ENCODE measurements at places on chromosomes 3 and 15.

DNA sequence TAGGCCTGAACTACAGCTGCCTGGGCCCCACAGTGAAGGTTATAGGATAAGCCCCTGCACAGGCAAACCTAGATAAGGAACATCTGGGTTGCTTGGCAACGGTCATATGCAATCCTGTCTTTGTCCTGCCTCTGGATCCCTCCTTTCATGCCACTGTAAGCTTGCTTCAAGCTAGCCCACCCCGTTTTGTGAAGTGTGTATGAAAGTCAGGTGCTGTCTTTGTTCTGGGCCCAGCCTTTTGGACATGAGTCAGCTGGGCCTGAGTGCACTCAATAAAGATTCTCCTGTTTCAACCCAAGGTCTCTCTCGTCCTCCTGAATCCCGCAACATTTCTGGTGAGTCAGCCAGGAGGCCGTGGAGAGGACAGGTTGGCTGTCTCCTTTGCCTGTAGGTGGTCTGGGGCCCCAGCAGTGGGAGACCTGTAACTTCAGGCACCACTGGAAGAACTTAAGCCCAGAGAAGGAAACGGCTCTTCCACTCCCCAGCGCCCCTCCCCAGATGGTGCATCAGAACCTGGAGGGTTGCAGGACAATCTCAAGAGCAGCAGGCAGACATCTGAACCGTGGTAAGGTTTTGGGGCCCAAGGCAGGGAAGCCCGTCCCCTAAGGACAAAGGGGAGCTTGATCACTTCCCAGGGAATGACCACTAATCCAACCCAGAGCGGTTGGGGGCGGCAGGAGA is 8.3 kb upstream of the SLC9C1 start:
- no peak for DNase-seq

DNA sequence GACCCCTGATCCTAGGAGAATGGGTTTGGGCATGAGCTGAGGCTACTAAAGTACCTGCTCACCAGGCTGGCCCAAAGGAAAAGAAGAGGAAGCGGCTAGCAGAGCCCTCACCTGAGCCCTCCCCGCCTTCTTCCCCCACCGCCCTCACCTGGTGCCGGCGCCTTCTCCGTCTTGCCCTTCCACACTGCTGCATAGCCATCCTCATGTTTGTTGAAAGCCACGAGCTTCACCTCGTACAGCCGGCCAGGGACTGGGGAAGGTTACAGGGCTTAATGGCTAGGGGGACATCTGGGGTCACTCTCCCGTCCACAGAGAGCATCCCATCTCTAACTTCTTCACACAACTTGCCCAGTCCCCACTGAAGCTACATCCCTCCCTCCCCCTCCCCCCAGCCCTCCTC is 13.9 kb upstream of the IGDCC3 start:
- no peak for DNase-seq

- no peak for DNase-seq
Measured at GRCh38 chr3:194105292-194105691, 30.7 kb upstream of the HES1 start.

DNA sequence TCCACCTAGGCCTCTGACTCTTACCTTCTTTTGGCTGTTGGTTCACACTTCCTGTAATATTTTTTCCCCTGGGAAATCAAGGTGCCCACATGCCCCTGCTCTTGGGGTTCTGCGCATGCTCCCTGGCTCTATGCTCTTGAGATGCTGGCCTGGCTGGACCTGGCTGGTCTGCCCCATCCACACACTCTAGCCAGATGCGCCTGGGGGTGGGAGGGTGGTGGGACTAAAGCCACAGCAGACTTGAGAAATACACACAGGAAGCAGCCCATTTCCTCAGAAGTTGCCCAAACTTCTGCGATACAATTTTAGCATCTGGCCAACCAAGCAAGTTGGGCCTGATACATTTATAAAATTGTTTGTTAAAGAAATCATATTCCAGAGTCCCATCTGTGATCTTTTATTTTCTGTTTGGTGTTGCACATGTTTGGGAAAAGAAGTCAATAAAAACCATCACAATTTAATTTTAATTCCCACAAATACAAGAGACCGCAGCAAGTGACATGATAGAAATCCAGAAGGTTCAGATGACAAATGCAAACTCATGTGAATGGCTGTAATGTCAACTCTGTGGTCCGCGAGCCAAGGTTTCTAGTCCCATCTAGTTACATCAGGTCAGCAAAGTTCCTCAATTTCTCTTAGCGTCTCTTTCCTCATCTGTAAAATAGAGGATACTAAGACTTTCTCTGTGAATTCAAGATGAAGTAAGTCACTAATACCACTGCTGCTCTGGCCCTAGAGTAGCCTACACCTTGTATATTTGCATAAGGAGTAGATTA is 55.9 kb upstream of the MEF2A start:
- DNase-seq, result no peak

DNA sequence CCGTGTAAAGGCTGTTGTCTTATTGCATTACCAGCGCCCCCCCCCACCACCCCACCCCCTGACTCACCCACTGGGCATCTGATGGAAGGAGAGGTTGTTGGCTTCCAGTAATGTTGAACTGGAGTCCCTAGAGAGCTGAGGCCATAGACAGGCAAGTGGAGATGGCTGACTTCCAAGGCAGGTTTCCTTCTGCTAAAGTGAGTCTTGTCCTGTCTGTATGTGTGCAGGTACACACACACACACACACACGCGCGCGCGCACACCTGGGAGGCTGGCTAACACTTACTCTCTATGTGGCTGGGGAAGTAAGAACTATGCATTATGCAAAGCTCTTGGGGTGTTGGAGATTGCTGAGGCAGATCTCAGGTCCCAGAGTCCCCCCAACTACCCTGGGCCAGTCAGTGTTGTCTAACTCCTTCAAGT is 1.6 kb upstream of the KY start:
- DNase-seq, result peak; percentile 54

GRCh38 chr3:39937874-39938273 is 128.5 kb downstream of the MYRIP start:
- DNase-seq, result no peak

DNA sequence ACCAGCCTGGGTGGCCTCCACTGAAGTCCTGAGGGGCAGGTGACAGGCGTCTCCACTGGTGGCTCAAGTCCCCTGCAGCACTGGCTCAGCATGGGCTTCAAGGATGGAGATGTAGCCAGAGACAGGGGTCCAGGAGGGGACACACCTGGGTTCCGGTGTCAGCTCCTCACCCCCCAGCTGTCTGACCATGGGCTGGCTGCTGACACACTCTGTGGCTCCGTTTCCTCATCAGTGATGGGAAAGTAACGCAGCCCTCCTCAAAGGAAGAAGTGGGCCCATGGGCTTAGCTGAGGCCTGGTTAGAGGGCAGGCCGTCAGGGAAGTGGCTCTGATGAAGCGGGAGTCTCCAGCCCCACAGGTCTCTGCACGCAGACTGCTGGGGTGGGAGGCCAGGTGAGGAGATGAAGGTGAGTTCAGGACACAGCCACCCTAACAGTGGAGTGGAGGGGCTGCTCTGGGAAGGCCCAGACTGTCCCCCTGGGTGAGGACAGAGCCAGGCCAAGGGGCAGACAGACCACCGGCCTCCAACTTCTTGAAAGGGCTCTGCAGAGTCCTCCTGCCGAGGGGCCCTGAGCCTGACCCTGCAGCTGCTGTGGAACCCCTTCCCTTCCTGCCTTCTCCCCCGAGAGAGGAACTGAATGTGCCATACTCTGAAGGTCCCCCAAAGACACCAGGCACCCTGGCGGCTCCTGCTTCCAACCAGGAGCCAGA is 24.0 kb downstream of the PSTPIP1 start:
- DNase-seq, result no peak

- no peak for DNase-seq
Measured at GRCh38 chr3:61668317-61668864, 107.0 kb downstream of the PTPRG start.

DNA sequence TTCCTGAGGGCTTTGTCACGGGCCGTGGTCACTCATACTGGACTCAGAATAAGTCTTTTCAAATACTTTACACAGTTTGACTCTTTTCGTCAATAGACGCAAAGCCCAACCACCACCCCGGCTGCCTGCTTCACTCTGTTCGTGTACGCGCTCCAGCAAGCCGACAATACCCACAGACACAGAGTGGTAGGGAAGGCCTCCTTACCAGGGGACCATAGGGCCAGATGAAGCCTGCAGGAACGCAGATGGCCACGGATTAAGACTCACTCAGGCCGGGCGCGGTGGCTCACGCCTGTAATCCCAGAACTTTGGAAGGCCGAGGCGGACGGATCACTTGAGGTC is 29.7 kb downstream of the EFCAB12 start:
- peak; percentile 46 for DNase-seq

GRCh38 chr3:141321109-141321497 is 47.2 kb upstream of the ZBTB38 start:
- no peak for DNase-seq

DNA sequence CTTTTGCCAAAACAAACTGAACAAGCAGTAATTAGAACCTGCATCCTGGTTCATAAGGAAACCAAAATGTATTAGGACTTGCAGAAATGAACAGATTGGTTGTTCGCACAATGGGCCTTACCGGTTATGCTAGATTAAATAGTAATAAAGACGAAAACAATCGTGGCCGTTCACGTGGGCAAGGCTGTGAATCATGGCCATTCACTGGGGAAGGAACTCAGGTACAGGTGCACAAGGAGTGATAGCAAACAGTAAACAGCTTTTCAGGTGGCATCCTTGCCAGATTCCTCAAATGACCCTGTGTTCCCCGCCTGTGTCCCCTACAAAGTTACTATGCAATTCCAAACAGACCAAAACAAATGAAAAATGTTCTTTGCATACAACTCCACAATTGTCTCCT is 8.2 kb downstream of the LRIG1 start:
- DNase-seq, result no peak

DNA sequence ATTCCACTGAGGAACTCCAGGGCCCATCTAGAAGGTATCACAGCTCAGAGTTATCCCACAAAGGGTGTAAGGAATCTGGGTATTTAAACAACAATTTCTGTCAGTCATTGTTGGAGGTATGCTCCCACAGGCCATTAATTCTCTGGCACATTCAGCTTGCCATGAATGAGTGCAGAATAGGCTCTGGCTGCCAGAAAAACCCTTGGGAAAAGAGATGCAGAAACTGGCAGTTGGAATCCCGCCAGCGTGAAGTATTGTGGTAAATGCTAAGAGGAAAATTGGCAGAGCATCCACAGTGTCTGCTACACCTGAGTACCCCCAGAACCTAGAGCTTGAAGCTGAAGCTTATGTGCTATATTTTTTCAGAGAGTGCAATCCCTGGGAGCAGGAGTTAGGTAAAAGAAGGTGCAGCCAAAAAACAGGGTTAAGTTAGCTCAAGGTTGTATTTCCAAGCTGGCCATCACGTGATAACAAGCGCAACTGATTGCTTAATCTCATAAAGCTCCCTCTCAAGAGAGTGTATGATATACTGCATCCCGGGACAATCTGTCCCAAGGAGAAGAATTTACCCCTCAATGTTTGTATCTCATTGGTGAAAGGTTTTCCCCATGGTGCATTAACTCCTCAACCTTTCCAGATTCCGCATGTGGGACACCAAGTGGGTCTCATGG is 94.2 kb upstream of the ACP3 start:
- DNase-seq, result no peak

- no peak for DNase-seq
Measured at GRCh38 chr3:154969366-154969765, 110.8 kb upstream of the MME start.

GRCh38 chr3:40166997-40167396 is 142.5 kb upstream of the EIF1B start:
- no peak for DNase-seq

GRCh38 chr3:152338159-152338720 is 69.5 kb downstream of the MBNL1 start:
- no peak for DNase-seq

Data from muscle of back (tissue), 13 donors.